ENCODE measurements at places on chromosomes 4 and X.

GRCh38 chr4:146124023-146124680 is 51.4 kb upstream of the LSM6 start:
- no peak for DNase-seq

DNA sequence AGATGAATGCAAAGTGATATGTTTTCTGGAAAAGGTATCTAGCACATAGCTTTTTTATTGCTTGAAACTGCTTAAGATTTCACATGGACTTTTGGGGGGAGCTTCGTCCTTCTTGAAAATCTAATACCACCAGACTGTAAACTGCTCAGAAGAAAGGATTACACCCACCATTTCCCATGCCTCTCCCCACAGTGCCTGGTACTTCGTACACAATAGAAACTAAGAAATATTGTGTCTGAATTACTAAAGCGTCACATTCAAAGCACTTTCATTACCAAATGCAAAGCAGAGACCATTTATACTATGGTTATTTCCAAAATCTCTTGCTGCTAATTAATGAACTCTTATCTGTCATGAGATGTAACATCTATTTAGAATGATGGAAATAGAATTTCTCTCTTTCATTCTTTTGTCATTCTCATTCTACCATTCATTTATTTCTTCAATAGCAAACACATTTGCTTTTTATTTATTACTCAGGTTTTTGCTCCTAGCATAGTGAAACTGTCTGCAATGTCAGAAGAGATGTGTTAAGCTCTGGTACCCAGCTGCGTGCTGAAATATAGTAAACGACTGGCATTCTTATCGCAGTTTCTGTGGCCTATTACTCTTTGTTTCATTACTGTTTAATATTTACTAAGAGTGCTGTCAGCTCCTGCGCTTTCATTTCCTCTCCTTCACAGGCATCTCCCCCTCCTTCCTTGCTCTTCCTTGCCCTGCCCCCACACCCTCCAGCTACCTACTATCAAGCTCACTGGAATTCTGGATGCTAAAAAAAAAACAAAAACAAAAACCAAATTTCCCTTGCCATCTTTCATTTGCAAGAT is 51.4 kb upstream of the RAPGEF2 start:
- DNase-seq = no peak

- no peak for DNase-seq
Observed at GRCh38 chr4:80798082-80798481, 232.4 kb upstream of the BMP3 start.

DNA sequence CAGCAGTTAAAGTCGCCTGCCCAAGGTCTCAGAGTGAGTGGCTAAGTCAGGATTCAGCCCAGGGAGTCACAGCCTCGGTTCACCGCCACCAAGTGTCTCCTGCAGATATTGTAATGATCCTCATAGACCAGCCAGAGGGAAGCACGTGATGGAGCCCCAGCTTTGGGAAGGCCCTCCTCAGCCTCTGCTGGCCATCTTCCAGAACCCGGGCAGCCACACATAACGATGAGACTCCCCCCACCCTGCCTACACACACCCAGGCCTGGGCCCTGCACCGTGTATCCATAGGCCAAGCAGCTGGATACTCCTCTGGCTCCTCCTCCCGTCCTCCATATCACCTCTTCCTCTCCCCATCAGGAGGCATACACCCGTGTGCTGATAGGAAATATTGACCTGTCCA is 19.6 kb upstream of the SASH3 start:
- no peak for DNase-seq

DNA sequence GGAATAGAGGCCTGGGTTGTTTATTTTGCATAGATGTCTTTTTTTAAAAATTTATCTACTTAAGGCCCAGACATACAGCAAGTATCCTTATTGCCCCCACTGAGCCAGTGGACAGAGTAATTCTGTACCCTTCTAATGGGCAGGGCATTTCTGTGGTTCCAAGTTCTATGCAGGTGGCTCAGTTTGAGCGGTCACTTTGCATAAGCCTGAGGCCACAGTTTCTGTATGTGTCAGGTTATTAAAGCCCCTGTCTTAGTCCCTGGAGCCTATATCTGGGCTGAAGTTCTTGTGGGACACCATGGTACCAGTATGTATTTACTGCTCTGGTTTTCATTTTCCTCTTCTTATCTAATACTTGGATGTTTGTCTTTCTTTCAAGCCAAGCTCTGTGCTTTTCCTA is 168.8 kb downstream of the MID1IP1 start:
- DNase-seq = no peak

GRCh38 chr4:8838961-8839431 is 32.6 kb downstream of the HMX1 start:
- DNase-seq = no peak

- DNase-seq = no peak
Observed at GRCh38 chr4:3021127-3021526, 53.2 kb downstream of the HTT-AS start.

GRCh38 chrX:33989936-33990335 is 142.2 kb downstream of the FAM47A start:
- no peak for DNase-seq

GRCh38 chr4:53590187-53590586 is 1.1 kb downstream of the LNX1 start:
- DNase-seq = no peak

- DNase-seq = no peak
Observed at GRCh38 chrX:135494453-135494852, 26.0 kb upstream of the INTS6L start.

- no peak for DNase-seq
Observed at GRCh38 chr4:154740462-154740861, 3.3 kb upstream of the LRAT start.

DNA sequence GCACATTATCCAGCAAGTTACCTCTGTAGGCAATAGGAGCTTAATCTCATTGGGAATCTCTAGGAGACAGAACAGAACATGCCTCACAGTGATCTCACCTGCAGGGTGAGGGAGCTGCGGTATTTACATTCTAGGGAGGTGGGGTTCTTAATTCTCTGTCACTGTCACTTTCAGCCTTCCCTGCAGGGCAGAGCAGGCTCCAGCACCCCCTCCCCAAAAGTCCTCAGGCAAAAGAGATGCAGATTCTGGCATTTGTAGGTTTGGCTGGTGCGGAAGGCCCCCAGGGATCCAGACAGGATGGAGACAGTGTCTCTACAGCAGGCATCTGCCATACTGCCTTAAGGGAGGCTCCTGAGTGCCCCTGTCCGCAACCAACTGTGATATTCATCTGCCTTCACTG is 166.4 kb upstream of the ATP6AP2 start:
- DNase-seq = no peak

DNA sequence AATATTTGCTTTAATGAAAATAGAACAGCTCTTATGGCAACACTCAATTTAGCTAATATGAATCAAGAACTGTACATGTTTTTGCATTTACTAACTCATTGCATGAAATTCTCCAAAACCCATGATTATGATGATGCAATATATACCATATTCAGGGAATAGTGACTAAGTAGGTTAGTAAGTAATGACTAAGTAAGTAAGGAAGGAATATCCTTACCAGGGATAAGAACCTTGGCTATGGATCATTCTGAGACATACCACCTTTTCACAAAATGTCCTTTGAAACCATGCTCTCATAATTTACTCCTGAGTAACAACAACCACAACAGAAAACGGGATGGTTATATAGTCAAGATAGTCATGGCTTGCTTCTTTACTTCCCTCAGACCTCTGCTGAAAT is 1513.0 kb downstream of the STIM2 start:
- DNase-seq = no peak

GRCh38 chrX:100819837-100820666 is at the start of gene CSTF2:
Gene CSTF2, plus strand, starts transcription at chrX:100820391. Its CDS starts 26 bp downstream, at chrX:100820417.
- peak; percentile 40 for DNase-seq

All from stimulated activated CD8-positive, alpha-beta memory T cell treated with anti-CD3 and anti-CD28 coated beads, Interleukin-7, amount 100 ng/mL, for 1 hour (primary cell).